ENCODE measurements at places on chromosomes 12 and 14. TPM values are rescaled to one million over a fixed set of nuclear protein-coding genes. Genes with fewer than 3 reads are reported as not detected.

The SVOP gene
- polyA plus RNA-seq: 0.24 TPM

- H3K36me3 ChIP-seq: no peaks in the 10 kb centered on the region
- H3K27me3 ChIP-seq: no peaks in the 10 kb centered on the region
- no peaks in the 10 kb centered on the region for H3K4me1 ChIP-seq
- no peak overlapping the region for H3K4me3 ChIP-seq
Observed at GRCh38 chr14:59583755-59584154, 7.1 kb upstream of the CCDC175 start.

GRCh38 chr14:32366986-32367385 lies 37.9 kb downstream of the AKAP6 start:
- H3K4me3 ChIP-seq: no peak overlapping the region
- no peaks in the 10 kb centered on the region for H3K36me3 ChIP-seq
- no peak for DNase-seq
- H3K4me1 ChIP-seq: no peaks in the 10 kb centered on the region
- H3K27me3 ChIP-seq: no peaks in the 10 kb centered on the region

- no peak overlapping the region for H3K27ac ChIP-seq
- H3K27me3 ChIP-seq: no peaks in the 10 kb centered on the region
- no peak for DNase-seq
- H3K4me3 ChIP-seq: no peak overlapping the region
- H3K36me3 ChIP-seq: no peaks in the 10 kb centered on the region
- H3K4me1 ChIP-seq: no peaks in the 10 kb centered on the region
Observed at GRCh38 chr14:29282169-29282568, 515.6 kb downstream of the FOXG1 start.

DNA sequence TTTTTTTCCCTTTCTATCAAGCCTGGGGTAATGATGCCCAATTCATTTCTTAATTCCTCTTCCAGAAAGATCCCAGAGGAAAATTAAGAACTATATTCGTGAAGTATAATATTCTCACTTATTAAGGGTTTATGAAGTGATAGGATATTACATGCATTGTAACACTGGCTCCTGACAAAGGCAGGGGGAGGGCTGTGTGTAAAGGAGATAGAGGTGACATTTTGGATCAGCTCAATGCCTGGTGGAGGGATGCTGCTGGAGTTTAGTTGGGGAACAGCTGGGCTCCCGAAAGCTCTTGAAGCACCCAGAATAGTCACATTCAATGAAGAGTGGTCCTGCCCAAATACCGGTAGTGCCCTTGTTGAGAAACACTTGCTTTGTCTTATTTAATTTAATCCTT lies 774 bp downstream of the SERPINA11 start:
- no peaks in the 10 kb centered on the region for H3K36me3 ChIP-seq
- DNase-seq: no peak
- no peaks in the 10 kb centered on the region for H3K4me1 ChIP-seq
- H3K27me3 ChIP-seq: no peaks in the 10 kb centered on the region
- no peak overlapping the region for H3K27ac ChIP-seq

DNA sequence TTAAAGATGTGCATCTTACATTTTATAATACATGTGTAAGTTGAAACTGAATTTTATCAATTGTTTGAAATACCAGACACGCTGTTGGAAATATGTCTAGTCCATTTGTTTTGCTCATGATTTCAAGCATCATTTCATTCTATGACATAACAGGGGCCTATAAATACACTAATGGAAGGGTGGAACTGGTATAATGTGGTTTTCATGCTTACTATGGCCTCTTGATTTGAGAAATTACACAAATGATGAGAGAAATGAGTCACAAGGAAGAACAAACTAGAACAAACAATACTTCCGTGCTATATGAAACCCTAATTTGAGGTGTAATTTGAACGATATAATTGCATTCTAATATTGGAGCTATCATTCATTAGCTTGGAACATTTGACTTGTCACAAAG lies 663.4 kb downstream of the SLC16A7 start:
- no peaks in the 10 kb centered on the region for H3K4me1 ChIP-seq
- H3K4me3 ChIP-seq: no peak overlapping the region
- no peaks in the 10 kb centered on the region for H3K27me3 ChIP-seq
- no peak for DNase-seq
- H3K27ac ChIP-seq: no peak overlapping the region
